ENCODE measurements at places on chromosomes 7 and 10.

DNA sequence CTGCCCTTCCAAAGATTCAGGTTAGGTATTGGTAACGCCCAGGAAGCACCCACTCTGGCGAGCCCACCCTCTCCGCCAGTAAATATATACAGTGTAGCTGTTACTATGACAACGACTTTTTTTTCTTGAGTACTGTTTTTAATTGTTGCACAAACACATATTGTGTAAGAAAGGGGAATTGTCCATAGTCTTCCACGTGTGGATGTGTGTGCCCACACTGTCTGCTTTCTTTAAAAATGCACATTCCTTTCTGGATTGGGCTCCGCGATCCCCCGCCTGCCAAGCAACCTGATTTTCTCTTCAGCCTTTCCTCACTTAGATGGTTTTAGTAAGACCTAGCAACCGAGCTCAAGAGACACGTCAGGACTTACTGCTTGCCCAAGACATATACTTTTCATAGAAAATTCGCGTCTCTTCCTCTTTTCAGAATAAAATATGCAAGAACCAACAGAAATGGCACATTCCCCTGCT lies 247.8 kb downstream of the EBF3 start:
- no peak for DNase-seq

- DNase-seq, result no peak
Measured at GRCh38 chr10:118868589-118868988, 113.8 kb upstream of the CACUL1 start.

DNA sequence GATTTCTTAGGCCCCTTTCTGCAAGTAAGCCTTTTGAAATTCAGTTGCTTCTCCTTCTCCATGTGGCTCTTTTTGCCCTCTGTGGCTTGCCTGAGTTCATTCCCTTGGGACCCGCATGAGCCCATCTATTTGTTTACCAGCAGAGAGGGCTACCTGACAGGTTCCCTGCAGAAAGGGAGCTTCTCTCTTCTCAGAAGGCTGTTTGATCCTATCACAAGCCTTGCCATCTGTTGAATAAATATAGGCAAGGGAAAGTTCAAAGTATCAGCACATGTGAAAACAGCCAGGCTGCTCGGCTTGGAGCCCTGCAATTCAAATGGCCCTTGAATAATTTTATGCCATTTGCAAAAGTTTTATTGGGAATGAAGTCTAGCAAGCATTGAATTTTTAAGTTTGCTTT lies 720.2 kb upstream of the FZD8 start:
- DNase-seq, result no peak

GRCh38 chr7:37713613-37714012 lies 30.0 kb downstream of the GPR141 start:
- DNase-seq, result no peak

DNA sequence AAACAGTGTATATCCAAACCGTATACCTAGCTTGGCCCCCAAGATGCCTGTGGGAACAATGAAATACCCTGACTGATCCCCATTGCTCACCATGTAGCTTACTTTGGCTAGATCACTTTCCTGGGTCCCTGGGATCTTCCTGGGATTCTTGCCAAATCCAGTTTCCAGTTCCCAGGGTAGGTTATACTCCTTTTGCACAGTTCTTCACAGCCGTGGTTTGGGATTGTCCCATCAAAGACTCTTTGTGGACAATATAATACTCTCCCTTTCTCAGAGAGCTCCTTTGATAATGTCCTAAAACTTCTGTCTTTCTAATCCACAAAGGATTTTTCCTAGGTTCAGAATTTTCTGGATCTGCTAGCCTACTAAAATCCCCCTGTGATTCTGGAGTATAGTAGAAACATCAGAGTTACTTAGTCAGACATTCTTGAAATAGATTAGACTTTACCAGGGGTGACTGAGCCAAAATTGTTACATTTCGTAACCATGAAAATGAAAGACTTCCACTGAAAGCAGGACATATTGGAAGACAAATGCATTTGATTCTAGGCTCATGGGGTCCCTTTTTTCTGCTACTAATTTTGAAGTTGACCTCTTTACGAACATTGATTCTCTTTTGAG lies 388.3 kb upstream of the ETV1 start:
- no peak for DNase-seq

GRCh38 chr10:104256335-104256961 lies 1.8 kb downstream of the GSTO1 start:
- no peak for DNase-seq

GRCh38 chr10:123205041-123205440 lies 50.8 kb downstream of the BUB3 start:
- DNase-seq, result no peak

DNA sequence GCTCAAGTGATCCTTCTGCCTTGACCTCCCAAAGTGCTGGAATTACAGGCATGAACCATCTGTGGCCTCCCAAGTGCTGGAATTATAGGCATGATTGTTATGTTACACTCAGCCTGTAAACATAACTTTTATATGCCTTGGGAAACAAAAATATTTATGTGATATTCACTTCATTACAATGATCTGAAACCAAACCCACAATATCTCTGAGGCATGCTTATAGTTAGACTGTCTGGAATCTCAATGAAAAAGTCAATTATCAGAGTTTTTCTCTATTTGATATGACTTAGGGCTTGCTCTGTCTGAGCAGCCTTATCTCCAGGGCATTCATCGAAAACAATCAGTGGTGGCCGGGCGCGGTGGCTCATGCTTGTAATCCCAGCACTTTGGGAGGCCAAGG lies 195.3 kb upstream of the MYO3A start:
- no peak for DNase-seq

GRCh38 chr10:103911021-103911459 lies 6.9 kb downstream of the STN1 start:
- DNase-seq, result no peak

DNA sequence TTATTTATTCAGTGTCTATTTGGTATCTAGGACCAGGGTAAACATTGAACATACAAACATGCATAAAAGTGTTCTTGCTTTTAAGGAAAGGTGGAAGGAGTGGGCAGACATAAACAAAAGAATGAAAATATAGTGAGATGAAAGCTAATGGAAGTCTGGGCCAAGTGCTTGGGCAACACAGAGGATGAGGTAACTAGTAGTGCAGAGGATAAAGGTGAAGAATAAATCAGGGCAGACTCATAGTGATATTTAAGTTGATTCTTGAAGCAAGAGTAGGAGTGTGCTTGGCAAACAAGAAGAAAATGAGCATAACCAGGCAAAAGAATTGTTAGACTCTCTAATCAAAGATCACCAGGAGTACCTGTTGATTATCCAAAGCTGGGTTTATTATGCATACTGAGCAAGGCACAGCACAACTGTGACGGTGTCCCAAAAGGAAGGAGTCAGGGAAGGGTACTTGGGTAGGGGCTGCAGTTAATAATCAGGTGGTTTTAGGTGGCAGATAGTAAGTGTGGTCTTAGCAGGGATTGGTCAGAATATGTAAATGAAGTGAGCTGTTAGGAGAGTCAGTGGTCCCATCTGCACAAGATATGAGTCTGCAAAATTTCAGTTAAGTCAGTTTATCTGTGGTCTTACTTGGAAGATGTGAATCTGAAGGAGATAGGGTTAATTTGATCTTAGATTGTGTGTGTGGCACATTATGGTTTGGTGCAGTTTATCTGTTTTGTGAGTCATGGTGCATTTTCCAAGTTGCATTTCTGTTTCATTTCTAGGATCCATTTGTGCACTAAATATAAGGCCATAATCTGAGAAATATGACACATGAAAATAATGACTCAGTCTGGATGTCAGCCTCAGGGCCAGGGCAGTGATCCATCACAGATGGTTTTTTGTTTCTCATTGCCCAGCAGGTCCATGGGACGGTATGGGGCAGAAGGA lies 30.6 kb upstream of the TAX1BP1 start:
- DNase-seq, result no peak

DNA sequence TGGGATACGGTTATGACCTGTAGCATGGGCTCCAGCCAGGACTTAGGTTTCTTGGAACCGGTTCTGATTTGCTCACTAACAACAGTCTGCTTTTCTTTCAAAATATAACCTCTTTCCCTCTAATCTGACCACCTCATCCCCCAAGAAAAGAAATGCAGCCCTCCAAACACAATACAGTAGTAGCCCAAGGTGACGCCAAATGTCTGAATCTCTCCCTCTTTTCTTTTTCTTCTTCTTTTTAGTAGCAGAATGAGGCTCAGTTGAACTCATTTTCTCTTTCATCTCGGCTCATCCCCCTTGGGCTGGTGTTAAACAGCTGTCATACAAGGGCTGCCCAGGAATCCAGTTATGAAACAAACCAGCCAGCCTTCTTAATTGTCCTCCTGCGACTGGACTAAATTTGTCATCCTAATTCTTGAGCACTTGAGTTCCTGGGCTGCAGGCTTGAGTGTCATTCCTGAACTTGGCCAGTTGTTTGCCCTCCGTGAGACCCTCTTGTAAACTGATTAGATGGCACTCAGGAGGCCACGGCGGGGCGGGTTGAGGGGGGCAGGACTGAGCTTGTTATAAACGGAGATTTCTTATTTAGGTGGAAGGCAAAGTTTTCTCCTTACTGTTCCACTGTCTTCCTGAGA lies 94.8 kb downstream of the SORCS3 start:
- DNase-seq, result no peak

- no peak for DNase-seq
Measured at GRCh38 chr7:21722371-21722770, 179.5 kb downstream of the DNAH11 start.

GRCh38 chr7:102284399-102284798 lies 2.3 kb upstream of the SH2B2 start:
- DNase-seq, result no peak

DNA sequence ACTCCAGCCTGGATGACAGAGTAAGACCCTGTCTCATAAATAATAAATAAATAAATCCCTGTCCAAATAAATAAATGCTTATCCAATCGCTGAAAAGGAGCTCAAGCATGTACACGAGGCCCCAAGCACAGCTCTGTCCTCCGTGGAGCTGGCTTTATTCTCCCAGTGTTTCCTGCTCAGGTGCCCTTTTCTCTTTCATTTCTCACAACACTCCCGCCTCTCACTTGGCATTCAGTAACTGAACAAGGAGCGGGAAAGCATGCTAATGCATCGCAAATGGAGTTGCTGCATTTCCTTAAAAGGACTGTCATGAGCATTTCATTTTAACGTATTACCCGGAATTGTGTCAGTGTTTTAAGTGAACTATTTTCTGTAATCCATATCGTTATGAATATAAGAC lies 210.9 kb upstream of the C7orf33 start:
- no peak for DNase-seq

DNA sequence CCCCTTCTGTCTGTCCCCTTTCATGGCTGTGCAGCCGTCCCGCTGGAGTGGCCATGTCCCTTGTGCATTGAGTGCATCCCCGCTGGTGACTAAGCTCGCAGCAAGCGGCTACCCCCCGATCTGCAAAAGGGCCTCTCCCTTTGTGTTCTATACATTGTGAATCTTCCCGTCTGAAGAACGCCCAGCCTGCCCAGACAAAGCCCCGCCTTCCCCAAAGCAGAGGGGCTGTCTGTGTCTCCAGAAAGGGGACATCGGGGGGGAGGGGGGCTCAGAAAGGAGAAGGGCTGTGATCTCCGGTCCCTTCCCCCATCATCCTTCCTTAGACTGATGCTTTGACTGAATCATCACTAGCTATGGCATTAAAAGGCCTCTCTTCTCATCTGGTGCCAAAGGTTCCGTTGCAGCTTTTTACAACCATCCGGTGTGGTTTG lies 11.9 kb downstream of the NPTX2 start:
- DNase-seq, result no peak

- DNase-seq, result no peak
Measured at GRCh38 chr10:11397980-11398580, 213.4 kb downstream of the USP6NL start.

DNA sequence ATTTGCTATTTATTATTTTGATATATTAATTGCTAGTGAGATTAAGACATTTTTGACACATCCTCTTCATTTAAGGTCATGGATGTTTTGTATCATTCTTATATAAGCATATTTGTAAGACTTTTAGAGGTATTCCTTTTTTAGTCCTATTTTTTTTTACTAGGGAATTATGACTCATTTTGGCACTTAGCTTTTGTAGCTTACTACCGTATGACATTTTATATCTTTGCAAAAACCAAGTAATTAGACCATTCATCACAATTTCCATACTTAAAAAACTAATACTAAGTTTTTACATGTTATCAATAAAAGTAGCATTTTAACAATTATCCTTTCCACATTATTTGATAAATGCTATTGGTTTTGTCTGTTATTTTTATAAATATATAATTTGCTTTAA lies 41.6 kb downstream of the BMPR1A start:
- no peak for DNase-seq

GRCh38 chr10:114754445-114755320 lies 66.9 kb upstream of the FHIP2A start:
- DNase-seq, result no peak

DNA sequence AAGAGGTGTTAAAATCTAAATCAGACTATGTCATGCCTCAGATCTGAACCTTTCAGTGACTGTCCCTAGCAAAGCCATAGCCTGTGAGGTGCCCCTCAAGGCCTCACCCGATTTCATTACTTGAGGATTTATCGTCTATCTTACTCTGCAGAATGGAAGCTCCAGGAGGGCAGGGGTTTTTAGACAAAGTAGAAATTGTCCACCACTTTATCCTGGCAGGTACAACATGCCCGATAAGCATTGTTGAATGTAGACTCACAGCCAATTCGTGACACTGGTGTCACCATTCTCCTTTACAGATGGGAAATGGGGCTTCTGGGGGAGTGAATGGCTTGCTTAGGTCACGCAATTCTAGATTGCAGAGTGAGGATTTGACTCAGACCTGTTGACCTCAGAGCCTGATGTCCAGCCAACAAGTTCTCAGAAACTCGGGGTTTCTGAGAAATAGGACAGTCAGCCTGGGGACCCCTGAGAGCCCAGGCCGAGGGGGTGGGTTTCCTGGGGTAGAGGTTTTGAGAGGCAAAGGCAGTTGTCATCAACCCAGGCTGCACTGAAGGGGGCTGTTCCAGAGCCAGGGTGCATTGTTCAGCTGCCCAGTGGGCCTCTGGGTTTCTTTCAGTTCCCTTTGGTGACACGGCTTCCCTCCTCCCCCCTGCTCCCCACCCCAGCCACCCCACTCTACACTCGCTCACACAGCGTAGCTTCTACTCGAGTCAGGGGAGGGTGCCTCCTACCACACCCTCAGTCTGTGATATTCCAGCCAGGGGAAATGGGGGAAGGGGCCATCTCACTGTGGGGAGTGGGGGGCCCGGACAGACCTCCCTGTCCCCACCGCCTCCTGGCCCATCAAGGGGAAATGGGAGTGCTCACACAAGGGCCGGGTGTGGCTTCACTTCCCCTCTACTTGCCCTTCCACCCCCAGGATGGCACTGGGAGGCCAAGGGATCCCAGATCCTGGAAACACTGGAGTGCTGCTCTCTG lies 3.1 kb upstream of the IRF5 start:
- no peak for DNase-seq

DNA sequence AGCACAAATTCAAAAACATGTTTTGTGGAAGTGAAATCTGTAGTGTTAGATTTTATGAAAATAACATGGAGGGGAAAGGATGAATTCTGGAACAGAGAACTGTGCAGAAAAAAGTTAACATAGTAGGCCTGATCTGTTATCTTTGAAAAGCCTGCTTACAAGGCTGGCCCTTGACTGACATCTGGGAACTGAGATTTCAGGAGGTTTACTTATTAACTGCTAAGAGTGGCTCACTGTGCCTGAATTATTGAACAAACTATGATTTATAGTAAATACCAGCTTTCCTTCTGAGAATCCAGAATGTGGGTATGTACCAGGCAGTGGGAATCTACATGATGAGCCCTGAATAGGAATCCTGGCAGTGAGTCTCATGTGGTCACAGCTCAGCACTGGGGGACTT lies 30.5 kb downstream of the NSUN6 start:
- DNase-seq, result no peak

Data from stimulated activated CD8-positive, alpha-beta memory T cell treated with anti-CD3 and anti-CD28 coated beads, Interleukin-15, amount 100 ng/mL, for 24 hours (primary cell).